Right lung (tissue), 10 donors: ENCODE measurements at places on chromosomes 11 and 22. TPM values are rescaled to one million over a fixed set of nuclear protein-coding genes. Genes with fewer than 3 reads are reported as not detected.
A peak's percentile ranks its signal among the peaks of the same experiment; 100 is the strongest.

The ZNRF3 gene
- polyA plus RNA-seq: 23.8 TPM

The OR52A1 gene
- not detected for polyA plus RNA-seq

- DNase-seq: no peak
Measured at GRCh38 chr11:102833731-102834130, 9.7 kb downstream of the MMP3 start.

The CBLIF gene
- polyA plus RNA-seq: not detected

DNA sequence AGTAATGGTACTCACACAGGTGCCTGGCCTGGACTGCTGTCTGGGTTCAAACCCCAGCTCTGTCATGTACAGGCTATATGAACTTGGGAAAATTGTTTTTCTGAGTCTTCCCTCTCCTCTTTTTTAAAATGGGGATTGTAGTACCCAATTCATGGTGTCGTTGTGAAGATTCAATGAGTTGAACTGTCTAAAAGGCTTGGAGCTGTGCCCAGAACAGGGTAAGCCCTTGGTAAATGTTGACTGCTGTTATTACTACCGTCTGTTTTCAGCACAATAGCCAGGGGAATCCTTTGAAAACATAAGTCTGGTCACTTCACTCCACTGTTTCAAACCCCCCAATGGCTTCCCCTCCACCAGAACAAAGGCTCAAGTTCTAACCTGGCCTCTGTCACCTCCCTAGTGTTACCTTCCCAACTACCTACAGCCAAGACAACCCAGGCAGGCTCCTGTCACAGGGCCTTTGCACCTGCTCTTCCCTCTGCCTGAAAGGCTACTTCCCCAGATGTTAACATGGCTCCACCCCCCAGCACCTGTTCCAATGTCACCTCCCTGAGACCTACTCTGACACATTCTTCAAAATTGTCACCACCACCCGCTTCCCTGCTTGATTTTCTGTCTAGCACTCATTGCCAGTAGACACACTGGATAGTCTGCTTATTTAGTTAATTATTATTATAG, 152.8 kb downstream of the CHST1 start:
- DNase-seq: no peak

The TLCD5 gene
- polyA plus RNA-seq: 13.9 TPM

DNA sequence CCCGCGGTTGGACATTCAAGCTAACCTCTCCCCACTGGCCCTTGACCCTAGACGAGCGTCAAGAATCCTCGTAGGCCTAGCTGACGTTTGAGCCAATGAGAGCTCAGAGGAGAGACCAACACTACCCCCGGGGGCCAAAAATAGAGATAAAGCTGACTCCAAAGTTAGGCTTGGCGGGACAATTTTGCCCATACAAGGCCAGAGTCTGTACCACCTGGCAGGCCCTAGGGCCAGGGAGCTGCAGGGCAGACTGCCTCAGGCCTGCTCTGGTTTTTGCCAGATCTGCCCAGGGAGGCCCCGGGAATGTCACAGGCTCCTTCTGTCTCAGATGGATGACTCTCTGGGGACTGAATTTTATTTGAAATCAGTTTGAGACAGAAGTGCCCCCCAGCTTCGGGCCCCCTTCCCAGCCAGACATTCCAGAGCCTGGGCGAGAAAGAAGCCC, 40.8 kb upstream of the ACCSL start:
- no peak for DNase-seq

- DNase-seq: no peak
Measured at GRCh38 chr11:73520353-73521061, 77.4 kb downstream of the FAM168A start.

DNA sequence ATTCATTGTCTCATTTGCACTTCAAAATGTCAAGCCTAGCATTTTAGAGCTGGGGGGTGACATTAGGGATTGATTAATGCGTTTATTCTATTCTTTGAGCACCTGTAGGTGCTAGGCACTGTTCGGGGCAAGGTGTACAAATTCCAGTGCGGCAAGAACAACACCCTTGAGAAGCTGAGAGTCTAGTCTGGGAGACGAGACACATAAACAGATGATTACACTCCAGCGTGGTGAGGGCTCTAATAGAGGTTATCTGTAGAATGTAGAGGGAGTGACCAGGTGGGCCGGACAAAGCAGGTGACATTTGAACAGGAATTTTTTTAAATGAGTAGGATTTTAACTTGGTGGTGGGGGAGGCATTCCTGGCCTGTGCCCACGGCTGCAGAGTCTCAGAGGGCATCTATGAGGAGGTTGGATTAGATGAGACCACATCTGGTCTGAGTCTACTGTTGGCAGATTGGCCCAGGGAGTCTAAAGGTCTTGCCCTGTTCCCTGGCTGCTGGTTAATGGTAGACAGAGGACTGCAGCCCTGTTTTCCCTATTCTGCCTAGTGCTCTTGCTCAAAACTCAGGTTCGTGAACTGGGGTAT, 970 bp downstream of the CAT start:
- DNase-seq: no peak

The PRODH gene
- 73.4 TPM for polyA plus RNA-seq

- no peak for DNase-seq
Measured at GRCh38 chr11:7569044-7569443, 55.2 kb downstream of the PPFIBP2 start.

DNA sequence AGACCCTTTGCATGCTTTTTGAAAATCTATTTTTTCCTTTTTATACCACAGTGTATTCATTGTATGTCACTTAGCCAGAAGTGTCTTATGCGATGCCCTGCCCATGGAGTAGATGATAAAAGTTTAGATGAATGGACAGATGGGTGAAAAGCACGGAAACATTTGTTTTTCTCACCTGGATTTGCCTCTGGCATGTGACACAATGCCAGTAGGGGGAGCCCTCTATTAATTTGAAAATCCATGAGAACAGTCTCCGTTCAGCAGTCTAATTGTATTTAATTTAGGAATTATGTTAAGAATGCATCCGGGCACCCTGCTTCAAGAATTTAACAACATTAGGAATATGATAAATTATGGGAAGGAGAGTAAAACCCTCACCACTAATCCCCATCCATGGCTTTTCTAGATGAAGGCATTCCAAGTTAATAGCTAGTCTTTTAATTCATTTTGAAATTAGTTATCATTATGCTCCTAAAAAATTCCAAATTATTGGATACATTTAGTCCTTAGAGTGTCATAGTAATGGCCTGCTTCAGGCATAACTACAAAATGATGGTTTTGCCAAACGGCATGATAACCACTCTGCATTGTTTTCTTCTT, 55.3 kb upstream of the ALKBH3 start:
- no peak for DNase-seq

GRCh38 chr11:76823481-76824028, 37.2 kb upstream of the ACER3 start:
- no peak for DNase-seq

- no peak for DNase-seq
Measured at GRCh38 chr11:126978911-126979310, 21.7 kb downstream of the KIRREL3 start.

DNA sequence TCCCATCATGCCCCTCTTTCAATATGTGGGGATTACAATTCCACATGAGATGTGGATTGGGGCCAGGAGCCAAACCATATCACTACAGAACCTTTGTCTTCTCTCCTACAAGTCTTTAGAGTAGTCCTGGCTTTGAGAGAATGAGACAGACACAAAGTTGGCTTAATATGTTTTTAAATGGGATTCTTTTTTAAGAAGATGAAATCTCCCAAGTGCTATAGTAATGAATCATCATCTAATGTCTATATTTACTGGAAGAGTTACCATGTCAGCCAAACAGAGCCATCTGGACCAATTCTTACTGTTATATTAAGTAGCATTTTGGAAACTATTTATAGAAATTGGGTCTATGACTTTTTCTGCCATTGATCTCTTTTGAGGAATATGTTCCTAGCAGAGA, 38.1 kb upstream of the CARD18 start:
- no peak for DNase-seq

- DNase-seq: no peak
Measured at GRCh38 chr11:75768909-75769771, 562 bp downstream of the DGAT2 start.

The UBQLN3 gene
- polyA plus RNA-seq: not detected

DNA sequence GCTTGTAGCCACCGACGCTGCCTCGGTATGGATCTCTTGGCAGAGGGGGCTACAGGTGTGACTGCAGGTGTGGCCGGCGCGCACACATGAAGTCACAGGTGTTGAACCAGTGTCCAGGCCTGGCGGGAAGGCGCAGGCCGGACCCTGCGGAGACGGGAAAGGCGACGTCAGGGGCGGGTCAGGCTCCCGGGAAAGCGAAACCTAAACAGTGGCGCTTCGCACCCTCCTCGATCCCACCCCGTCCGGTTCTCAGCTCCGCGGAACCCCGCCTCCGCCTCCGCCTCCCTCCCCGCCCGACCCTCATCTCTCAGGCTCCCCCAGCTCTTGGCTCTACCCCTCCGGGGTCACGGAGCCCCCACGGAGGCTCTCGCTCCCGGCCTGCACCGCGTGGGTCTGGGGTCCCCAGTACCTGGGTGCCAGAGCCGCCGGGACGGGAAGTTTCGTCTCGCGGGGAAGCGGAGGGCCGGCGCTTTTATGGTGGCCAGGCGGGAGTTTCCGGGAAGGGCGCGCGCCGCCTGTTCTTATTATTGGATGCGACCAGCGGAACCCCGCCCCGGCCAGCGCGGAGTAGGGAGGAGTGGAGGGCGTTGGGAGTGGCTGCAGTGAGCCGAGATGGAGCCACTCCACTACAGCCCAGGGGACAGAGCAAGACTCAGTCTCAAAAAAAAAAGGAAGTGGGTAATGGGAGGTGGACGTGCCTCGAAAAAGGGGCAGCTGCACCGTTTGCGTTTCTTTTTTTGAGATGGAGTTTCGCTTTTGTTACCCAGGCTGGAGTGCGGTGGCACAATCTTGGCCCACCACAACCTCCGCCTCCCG, at the start of gene IRF7:
Gene IRF7, minus strand, starts transcription at position 447 of the 816 bp plus-strand sequence. CDS start 586 bp downstream, outside the sequence.
- DNase-seq: peak; percentile 91

DNA sequence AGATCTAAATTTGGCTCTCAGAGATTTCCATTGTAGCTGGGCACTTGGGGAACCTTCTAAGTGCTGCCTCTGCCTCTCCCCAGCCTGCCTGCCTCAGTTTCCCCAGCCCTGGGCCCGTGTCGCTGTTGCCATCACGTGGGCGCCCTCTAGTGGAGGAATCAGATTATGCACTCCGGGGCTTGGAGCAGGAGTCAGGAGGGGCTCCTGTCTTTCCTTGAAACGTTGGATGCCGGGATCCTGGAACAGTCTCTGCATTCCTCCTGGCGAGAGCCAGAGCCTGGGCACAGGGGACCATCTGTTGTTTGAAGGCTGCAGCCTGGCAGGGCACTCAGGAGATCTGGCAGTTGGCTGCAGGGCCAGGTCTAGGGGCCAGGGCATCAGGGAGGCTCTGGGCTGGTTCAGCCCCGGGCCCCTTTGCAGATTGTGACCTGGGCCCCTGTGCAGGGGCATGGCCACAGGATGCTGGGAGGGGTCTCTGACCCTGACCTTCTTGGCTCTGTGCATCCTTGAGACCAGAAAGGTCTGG, 71.6 kb downstream of the LRP5 start:
- DNase-seq: no peak

DNA sequence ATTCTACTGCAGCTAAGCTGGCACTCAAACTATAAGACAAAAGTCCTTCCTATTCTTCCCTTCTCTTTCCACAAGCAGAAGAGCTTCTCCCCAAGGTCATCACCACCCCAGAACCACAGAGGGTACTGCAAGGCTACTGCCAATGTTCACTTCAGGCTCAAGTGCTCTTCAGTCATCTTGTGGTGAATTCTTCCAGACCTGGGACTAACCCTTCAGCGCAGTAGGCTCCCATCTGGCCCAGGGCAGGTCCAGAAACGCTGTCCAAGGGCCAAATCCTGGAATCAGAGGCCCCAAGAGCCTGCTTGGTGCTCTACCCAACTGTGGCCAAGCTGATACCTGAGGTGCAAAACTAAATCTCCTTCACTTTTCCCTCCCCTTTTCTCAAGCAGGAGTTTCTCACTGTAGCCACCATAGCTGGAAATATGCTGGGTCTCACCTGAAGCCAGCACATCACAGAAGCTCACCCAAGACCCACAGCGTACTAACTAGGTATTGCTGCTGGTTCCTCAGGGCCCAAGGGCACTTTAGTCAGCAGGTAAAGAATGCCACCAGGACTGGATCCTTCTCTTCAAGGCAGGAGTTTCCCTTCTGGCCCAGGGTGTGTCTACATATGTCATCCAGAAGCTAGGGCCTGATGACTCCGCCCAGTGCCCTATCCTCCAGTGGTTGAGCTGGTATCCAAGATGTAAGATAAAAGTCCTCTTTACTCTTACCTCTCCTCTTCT, 27.8 kb downstream of the FCHSD2 start:
- no peak for DNase-seq
